ENCODE measurements at places on chromosomes 12 and 14.

GRCh38 chr12:33052141-33053051 lies 155.8 kb upstream of the PKP2 start:
- no peak for DNase-seq

DNA sequence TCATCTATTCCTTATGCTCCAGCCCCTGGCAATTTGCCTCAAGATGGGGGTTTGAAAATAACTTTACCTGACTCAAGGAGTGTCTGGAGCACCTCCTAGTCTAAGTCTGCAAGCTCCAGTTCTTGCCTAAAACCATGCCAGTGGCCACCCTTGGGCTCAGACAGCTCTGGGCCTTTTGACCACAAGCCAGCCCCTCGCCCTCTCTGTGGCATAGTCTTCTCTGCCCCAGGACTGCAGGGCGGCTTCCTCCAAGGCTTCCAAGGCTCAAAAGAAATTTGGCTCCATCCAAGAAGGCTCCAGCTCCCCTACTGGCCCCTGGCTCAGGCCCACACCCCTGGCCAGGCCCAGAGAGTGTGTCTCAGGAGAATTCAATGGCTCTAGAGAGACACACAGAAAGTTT lies 14.8 kb downstream of the ACVRL1 start:
- DNase-seq: no peak

GRCh38 chr12:91622037-91622436 lies 439.4 kb upstream of the DCN start:
- no peak for DNase-seq

DNA sequence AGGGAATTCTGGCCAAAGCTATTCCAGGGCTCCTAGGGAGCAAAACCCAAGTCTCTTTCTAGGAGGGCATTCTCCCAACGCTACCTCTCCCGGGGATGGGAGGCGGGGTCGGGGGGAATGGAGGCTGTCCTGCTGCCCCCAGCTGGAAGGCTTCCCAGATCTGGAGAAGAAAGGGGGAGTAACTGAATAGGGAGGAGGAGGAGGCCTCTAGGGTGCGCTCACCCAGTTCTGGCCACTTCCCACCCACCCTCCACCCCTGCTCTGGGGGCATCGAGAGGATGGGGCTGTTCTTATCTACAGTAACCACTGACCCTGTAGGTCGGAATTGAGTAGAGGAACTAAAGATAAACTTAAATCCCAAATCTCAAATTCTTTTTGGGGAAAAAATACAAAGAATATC lies 579 bp upstream of the RNASE1 start:
- DNase-seq: no peak

DNA sequence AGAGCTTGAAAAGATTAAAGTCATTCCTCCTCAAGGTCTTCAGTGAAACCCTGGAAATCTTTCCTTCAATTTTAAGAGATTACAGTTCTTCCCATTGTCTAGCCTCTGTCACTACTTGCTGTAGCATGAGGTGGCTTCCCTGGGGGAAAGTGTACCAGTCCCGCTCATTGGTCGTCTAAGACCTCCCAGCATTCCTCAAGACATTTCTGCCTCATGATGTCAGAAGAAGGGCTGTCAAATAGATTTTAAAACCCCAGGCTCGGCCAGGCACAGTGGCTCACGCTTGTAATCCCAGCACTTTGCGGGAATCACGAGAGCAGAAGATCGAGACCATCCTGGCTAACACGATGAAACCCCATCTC lies 46.7 kb downstream of the SMUG1 start:
- no peak for DNase-seq

DNA sequence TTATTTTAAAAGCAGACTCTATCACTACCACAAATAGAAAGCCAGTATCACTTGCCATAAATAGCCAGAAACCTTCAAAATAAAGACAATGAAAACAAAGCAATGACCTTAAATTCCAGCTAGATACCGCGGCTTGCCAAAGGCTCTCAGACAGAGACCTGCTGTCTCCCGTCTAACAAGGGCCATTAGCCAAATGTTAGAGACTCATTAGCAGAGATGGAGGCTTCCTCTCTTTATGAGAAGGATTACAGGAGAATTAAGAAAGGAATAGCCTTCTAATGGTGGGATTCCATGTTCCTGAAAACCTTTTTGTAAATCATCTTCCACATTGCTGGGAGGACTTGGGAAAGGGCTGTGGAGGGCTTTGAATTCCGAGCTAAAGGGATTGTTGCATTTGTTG lies 206.7 kb downstream of the AACS start:
- no peak for DNase-seq

DNA sequence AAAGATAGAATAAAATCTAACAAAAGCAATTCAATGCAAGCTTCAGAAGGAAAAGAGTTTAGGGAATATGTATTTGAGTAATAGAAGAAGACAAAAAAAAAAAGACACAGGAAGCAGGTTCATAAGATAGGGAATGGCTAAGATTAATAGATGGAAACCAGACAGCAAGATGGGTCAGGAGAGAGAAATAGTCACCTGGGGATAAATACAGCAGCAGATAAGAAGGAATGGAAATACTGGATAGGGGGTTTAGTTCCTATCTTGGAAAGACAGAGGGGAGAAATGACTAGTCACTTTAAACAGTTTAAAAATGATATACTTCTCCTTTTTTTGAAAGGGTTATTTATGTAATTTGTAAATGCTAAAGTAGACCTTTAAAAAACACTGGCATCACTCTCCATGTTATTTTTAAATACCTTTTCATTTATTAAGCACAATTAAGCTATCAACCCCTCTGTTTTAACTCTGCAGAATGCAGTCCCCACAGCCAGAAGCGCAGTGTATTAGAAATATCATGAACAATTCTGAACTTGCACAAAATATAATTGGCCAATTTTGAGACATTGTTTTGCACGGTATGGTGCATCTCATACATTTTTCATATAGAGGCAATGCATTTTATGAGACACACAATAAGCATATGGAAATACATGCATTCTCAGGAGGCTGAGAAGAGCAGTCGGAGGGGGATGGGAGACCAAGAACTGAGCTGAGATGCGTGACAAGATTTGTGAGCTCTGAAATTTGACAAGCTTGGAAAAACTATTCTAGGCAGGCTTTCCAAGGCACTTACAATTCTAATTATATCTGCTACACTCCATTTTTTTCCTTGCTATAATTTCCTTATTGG lies 303.4 kb upstream of the PRICKLE1 start:
- no peak for DNase-seq

DNA sequence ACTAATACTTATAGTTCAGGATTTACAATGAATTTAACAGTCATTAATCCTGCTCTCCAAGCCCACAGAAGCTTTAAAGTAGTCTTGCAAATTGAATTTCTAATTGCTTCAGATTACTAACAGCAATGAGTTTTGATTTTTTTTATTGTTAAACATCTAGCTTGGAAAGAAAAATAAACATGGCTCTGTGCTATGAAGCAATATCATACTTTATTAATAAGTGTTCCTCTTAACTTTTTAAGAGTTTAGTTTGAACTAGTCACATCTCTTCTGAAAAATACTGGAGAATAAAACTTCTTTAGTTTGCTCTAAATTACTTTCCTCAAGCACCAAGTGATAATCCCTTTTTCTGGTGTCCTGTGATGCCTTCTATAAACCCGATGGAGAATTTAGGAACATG lies 250.2 kb downstream of the TRHDE start:
- no peak for DNase-seq

DNA sequence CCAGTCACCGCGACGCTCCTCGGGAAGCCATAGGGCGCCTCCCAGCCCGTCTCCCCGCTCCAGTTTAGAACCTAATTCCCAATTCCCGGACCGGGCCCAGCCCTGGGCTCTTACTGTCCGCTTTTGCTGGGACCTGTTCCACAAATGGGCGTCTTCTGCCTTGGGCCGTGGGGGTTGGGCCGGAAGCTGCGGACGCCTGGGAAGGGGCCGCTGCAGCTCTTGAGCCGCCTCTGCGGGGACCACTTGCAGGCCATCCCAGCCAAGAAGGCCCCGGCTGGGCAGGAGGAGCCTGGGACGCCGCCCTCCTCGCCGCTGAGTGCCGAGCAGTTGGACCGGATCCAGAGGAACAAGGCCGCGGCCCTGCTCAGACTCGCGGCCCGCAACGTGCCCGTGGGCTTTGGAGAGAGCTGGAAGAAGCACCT lies 797 bp downstream of the UNG start:
- no peak for DNase-seq

DNA sequence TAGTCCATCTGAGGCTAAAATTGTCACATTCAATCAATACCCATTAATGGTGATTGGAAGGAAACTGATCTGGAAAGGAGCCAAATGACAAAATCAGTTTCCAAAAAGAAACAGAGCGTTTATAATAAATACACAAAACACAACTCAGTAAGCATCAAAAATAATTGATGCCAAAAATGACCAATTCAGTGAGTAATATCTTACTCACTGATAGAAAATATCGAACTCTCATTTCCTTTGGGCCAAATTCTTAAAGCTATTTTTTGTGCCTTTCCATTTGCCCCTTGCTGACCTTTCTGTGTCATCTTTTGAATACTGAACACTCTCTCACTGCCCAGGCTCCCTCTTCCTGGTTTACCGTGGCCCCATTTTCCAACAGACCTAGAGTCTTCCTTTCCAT lies 22.5 kb upstream of the ATP2B1 start:
- DNase-seq: no peak

DNA sequence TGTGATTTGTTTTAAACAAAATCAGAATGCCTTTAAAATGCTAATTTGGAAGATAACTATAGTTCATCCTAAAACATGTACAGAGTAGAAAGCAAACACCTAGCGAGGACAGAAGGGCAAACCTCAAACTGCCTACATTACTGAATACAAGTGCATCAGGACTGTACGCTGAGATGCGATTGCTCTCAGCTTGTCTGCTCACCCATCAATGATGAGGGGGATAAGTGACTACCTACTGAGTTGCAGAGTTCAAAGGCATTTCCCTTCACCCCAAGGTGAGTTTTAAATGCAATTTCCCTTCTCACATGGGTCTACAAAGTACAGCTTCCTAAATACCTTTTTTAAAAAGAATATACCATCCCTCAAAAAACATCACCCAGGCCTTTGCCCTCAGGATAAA lies 52.9 kb downstream of the PHLDA1 start:
- no peak for DNase-seq
